Left lung (tissue), 14 donors: ENCODE measurements at places on chromosomes 7 and 10.

DNA sequence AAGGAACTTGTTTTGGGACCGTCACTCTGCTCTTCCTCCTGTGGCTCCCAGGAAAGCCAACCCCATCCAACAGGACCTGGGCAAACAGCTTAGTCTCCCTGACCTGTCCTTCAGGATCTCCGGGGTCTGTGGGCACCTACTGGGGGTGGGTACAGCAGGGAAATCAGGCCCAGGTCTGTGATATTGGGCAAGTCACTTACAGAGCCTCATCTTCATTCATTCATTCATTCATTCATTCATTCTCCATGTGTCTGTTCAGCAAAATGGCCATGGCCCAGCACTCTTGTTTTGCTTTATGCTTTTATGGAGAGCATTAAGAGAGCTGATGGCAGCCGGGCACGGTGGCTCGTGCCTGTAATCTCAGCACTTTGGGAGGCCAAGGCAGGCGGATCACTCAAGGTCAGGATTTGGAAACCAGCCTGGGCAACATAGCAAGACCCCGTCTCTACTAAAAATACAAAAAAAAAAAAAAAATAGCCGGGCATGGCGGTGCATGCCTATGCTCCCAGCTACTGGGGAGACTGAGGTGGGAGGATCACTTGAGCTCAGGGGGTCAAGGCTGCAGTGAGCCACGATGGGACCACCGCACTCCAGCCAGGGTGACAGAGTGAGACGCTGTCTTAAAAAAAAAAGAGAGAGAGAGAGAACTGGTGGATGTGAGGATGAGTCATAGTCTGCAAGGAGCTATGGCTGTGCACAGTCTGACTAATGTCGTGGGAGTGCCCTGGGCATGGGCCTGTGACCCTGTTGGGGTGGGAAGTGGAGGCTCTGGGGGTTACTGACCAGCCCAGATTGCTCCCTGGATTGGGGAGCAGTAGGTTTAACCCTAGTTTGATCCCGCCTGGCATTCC is 54.3 kb downstream of the CLIP2 start:
- DNase-seq, result no peak

DNA sequence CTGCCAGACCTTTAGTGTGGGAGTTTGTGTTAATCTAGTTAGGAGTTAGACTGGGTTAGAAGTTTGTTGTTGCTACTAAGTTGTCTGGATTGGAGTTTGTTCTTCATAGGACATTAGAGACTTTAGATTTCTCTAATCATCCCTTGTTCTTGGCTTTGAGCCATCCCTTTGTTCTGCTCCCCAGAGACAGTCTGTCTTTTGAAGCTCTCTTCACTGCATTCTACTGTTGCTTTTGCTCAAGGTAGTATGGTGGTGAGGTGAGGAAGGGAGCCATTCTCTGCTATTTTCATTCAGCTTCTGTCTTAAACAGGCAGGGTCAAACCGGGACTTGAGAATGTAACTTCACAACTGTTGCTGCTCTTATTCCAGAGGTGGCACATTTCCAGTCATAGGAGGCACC is 10.4 kb upstream of the TARP start:
- DNase-seq, result no peak

- DNase-seq, result peak; percentile 56
These were observed 169.7 kb upstream of the RHEB start for GRCh38 chr7:151689196-151689971.

GRCh38 chr10:109467551-109467950 is 455.8 kb downstream of the XPNPEP1 start:
- DNase-seq, result no peak

- no peak for DNase-seq
These were observed 163.5 kb upstream of the ZMIZ1 start for GRCh38 chr10:78905015-78905956.

DNA sequence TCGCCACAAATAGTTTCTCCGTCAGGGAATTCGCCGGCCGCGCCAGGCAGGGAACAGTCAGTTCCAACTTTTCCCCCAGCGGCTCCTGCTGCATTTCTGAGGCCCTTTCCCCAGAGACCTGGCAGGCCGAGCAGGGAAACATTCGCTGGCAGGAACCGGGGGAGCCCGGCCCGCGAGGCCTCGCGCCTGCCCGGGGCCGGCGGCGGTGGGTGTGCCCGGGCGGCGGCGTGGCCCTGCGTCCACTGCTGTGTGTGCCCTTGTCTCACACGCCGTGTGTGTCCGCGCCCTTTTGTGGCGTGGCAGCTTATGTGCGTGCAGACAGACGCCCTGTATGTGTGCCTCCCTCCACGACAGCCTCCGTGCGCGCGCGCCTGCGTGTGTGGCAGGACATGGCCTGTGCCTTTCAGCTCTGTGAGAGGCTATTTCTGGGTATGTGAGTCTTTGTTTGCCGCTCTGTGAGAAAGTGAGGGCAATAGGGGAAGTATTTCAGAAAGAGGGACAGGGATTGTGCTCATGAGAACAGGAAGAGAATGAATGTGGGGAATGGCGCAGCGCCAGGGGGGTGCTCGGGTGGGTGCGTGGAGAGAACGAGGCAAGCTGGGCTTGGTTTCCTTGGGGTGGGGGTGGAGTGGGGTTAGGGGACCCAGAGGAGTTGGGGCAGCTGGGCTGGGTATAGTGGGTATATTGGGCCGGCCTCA is 689 bp upstream of the SMARCD3 start:
- peak; percentile 62 for DNase-seq

- DNase-seq, result peak; percentile 69
These were observed 7.3 kb downstream of the LRRN3 start for GRCh38 chr7:111098011-111098925.
